ENCODE measurements at places on chromosomes 11 and 22.

GRCh38 chr11:73425108-73425507 is 48.9 kb downstream of the RELT start:
- DNase-seq: no peak

DNA sequence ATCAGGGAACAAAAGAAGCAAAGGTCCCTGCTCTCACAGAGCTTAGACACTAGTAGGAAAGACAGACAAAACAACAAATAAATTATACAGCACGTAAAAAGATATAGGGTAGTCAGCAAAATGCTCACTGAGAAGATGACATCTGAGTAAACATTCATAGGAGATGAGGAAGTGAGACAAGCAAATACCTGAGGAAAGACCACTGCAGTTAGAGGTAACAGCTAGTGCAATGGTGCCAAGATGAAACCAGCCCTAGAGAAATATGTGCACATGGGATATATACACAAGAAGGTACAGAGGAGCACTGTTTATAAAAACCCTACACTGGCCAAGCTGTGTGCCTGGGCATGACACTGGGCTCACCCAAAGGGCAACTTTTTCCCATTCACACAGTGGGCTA is 9.8 kb downstream of the CYP2R1 start:
- no peak for DNase-seq

- no peak for DNase-seq
Measured at GRCh38 chr11:86228269-86229038, 16.1 kb upstream of the EED start.

DNA sequence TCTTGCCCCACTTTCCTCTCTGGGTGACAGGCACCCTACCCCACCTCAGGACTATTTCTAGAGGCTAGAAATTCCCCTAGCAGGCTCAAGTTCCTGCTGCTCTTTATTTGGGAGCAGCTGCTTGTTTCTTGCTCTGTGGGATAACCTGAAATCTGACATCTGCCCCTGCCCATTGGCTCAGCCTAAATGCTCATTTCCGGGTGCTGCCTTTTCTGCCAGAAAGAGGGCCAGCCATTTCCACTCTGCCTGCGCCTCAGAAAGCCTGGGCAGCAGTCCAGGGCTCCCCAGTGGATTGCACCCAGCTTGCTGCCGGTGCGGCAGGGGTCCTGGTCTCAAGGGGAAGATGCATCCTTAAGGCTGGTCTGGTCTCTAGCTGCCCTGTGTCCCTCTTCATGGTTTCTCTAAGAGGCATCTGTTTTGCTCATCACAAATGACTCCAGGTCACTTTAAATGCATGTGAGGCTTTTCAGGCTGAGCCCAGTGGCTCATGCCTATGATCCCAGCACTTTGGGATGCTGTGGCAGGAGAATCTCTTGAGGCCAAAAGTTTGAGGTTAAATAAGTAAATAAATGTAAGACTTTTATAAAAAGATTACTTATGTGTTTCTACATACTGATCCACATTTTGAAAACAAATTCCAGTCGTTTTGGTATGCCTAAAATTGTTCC is 10.3 kb upstream of the PNPLA5 start:
- DNase-seq: no peak

DNA sequence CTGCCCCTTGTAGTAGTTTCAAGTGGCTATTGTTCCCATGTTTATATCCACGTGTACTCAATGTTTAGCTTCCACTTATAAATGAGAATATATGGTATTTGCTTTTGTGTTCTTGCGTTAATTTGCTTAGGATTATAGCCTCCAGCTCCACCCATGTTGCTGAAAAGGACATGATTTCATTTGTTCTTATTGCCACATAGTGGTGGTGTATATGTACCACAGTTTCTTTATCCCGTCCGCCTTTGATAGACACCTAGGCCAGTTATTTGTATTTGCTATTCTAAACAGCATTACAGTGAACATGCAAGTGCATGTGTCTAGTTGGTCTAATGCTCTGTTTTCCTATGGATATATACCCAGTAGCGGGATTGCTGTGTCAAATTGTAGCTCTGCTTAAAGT is 6.8 kb downstream of the OR51B2 start:
- DNase-seq: no peak

DNA sequence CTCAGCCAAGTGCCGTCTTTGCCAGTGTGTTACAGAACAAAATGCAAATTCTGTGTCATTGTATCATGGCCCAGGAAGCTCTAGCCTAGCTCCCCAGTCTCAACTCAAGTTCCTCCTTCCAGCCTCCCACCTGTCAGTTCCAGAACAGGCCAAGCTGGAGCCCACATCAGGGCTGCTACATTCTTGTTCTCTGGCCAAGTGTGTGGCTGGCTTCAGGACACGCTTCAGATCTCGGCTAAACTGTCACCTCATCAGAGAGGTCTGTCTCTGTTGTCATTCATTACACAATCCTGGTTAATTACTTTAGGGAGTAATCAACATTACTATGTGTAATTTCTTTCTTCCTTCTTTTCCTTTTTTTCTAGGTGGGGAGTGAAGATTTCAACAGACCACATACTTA is 347.0 kb upstream of the SYN3 start:
- DNase-seq: no peak

DNA sequence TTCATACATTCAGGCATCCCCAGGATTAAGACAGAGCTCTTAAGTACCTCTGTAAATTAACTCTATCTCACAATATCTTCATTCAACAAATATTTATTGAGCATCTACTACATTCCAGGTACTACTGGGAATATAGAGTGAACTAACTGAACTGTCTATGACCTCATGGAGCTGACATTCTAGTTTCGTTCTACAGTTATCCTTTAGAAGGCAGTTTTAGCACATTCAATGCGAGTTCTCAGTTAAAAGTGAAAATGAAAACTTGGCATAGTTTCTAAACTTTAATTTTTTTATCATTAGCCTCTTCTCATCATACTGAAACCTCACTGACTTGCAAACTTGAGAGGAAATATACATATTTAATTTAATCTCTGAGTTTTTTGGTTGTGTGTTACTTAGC is 10.7 kb upstream of the MS4A6E start:
- DNase-seq: no peak

DNA sequence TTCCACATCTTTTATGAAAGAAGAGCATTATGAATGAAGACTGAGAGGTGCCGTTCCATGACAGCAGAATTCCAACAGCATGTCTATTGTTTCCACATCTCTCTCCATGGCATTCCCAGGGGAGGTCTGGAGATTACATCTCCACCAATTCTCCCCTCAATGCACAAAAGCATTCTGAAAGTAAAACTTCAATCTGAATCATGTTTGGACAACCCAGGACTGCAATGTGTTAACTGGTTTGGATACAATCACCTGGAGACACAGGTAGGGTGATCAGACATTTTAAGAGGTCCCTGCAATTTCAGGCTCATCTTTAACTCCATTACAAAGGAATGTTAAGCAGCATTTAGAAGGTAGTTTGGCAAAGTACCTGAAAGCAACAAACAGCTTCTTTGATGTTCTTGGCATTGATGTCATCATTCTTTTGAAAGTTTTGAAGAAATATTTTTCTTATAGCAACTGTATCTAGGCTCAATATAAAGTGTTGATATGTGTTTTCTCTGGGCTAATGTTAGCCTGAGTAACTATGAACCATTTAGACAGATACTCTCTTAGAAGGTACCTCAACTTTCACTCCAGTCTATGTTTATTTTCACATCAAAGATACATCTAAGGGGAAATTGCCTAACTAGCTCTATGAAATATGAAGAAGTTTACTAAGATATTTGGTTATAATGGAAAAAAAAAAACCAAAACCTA is 181.4 kb upstream of the MTMR2 start:
- DNase-seq: peak; percentile 40

DNA sequence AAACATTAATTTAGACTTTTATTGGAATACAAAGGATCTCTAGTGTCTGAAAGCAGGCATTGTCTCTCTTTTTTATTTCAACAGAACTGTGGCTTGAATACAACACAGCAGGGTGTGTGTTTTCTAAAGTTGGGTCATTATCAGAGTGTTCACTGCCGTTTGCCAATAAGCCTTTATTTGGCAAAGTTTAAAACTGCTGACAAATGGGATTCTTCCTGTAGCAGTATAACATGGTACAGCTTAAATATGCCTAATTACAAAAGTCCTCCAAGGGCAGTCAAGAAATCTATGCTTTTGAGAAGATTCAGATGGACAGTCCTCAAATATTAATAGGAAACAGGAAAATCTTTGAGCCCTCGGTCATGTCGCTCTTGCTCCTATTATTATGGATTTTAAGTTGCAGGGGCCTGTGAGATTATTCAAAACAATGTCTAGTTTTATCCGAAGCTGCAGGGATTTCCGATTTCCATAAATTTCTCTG is 199.9 kb downstream of the MAML2 start:
- DNase-seq: no peak

GRCh38 chr11:11789735-11790369 is 51.9 kb upstream of the USP47 start:
- peak; percentile 7 for DNase-seq

- no peak for DNase-seq
Measured at GRCh38 chr11:69394869-69395246, 86.6 kb upstream of the LINC01488 start.

GRCh38 chr11:103651341-103651998 is 385.0 kb upstream of the DDI1 start:
- DNase-seq: no peak

DNA sequence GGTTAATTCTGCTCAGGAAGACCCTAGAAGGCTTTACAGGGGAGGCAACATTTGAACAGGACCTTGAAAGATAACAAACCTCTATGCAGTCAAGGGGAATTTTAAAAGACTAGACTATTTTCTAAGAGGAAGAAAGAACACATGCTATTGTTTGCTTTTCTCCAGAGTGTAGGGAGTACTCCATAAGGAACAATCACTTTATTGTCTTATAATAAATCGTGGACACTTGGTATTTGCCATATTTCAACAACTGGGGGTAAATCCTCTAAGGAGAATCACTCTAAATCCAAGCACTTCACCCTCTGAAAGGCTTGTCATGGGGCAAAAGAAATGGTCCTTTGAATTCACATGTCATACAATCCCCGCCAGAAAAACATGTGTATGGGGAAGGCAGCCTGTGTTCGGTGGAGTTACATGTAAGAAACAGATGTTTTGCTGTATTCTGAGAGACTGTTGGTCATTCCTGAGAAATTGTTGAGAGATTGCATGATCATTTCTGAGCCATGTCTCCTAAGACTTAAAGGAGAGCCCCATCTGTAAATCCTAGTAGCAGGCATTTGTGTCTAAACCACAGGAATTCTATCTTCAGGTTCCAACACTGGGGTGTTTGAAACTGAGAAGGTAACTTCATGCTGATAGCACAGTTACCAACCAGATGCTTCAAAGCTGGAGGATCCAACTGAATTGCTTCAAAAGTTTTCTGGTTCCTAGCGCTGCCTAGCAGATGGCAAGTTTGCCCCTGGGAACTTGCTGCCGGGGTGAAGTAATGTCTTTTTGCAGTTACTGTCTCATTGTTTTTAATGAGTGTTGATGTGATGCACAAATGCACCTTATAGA is 66.8 kb downstream of the FZD4 start:
- no peak for DNase-seq

DNA sequence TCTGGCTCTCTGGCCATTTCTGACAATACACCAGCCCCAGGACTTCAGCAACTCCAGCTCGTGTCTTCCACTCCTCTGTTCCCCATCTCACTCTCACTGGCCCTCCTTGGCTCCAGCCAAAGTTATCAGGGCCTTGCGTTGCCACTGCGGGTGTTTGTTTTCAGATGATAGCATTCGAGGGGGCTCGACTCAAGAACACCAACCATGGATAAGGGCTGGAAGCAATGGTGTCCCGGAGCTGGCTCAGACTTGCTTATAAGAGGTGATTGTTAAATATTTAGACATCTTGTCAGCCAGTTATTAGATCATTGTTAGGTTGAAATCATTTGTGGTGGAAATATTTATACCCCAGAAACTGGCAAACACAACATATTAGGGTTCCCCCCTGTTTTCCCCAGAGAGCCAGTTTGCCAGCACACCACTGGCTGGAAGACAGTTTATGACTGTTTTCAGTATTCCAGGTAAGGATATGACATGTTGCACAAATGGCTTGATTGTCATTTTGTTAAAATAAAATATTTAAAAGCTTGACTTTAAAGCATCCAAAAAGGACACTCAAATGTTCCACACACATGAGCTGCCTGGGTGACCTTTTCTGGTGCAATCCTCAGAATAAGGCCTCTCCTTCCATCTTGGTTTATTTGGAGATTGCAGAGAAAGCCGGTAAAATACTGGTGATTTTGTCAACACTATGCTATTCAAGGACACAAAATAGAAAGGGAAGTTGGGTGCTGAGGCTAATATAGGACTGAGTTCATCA is 98.3 kb downstream of the FBXO7 start:
- no peak for DNase-seq

DNA sequence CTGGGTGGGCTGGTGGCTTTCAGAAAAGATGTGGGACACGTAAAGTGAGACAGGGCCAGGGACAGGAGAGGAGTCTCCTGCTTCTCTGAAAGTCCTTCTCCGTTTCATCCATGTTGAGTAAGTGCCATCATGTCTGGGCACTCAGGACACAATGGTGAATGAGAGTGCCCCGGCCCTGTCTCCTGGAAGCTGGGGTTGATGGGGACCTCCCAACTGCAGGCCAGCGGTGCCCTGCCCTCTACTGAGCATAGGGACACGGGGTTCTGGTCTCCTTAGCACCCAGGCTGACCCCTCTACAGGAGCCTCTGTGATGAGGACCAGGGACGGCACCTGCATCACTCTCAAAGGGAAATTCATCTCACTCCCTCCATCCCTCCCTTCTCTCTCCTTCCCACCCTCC is 772.3 kb downstream of the BRD1 start:
- no peak for DNase-seq

DNA sequence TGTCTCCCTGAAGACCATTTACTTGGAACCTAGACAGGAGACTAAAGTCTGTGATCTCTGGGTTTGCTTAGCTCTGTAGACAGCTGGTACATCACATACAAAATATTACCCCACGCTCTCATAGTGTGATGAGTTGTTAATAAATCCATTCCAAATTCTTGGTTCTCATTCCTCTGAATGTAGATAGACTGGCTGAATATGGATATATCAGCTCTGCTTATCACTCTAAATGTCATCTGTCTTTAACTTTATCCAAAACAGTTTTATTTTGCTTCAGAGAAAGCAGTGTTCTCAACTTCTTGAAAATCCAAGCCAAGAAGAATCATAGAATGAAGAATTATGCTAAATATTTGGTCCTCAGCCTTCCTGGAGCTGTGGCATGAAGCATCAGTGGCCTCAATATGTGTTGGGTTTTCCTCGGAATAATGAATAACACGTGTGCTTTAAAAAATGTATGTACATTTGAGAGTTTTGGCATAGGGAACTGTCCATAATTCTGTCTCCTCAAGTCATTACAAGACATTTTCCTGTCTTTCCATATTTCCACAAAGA is 10.5 kb upstream of the LDLRAD3 start:
- DNase-seq: no peak

GRCh38 chr22:18066181-18066859 is 11.5 kb upstream of the PEX26 start:
- DNase-seq: no peak

Measured in CD4-positive, alpha-beta T cell treated with Interleukin-12 subunit alpha and Interleukin-12 subunit beta, for 1 hour (primary cell).